Fibroblast of mammary gland (primary cell): ENCODE measurements at places on chromosomes 1 and 21.
A peak's percentile ranks its signal among the peaks of the same experiment; 100 is the strongest.

DNA sequence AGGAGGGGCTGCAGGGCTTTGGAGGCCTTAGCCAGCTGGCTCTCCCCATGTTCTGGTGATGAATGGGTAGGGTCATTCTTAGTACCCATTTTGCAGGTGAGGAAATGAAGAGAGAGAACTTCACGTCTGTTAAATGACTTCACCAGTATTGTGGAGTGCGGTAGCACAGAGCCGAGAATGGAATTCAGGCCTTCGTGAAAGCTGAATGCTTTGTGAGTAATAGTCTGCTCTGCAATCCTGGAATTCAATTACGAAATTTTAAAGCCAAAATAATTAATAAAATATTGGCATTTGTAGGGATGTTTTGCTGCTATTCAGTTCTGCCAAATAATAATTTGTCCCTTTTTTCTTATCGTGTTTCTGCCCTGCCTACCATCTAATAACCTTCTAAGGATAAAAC is 197.7 kb downstream of the GREM2 start:
- DNase-seq = peak; percentile 85

DNA sequence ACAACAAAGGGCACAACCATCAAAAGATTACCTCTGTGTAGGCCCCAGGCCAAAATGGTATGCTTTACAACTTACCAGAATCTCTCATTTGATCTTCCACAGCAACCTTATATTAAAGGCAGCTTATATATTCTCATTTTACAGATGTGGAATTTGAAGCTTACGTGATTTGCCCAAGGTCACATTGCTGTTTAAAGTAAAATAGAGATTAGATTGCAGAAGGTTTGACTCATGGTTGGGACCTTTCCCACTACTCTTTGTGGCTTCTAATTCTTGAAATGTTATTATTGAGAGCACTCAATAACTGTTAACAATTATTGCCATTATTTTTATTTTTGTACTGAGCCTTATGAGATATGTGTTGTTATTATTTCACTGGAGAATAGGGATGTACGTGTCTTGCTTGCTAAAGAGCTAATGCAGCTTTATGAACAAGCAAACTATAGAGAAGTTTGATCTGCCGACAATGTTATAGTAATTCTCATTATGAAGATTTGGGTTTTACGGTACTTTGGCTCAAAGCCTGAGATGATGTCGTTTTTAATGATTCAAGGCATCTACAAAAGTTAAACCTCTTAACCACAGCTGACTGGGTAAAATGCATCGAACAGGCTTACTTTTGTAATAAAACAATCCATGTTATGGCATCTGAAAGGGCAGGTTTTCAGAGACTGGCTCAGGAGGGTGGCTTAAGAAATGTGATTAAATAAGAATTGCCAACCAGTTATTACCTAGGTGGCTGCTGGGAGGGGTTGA is 43.3 kb upstream of the TSNAX start:
- DNase-seq = peak; percentile 22

GRCh38 chr21:45261093-45261492 is 26.6 kb downstream of the POFUT2 start:
- no peak for DNase-seq

- DNase-seq = peak; percentile 74
These were observed 52.2 kb downstream of the NENF start for GRCh38 chr1:212484701-212485570.

GRCh38 chr1:110153407-110153950 is 3.2 kb downstream of the SLC6A17 start:
- DNase-seq = no peak

DNA sequence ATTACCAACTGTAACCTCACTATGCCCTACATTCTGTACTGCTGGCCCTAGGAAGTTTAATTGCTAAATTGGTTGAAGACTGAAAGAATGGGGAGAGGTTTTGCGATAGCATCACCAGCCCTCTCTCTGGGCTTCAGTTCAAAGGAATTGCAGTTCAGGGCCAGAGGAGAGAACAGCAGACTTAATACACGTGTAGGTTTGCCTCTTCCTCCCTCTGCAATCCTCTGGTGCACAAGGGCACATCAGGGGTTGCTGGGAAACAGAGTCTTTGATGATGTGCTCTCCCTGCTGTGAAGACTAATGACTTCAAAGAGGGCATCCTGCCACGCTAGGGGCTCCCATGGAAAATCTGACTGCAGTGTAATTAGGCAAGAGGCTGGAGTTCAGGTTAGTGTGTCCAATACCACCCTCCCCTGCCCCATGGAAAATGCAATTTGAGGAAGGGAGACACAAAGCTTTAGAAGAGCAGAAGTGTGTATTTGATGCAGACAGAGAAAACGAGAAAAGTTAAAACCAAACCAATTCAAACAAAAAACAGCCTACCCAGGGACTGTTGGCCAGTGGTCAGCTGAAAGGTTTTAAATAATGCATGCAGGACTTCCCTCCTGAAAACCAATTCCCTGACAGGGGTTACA is 167.9 kb downstream of the ASTN1 start:
- DNase-seq = peak; percentile 17

DNA sequence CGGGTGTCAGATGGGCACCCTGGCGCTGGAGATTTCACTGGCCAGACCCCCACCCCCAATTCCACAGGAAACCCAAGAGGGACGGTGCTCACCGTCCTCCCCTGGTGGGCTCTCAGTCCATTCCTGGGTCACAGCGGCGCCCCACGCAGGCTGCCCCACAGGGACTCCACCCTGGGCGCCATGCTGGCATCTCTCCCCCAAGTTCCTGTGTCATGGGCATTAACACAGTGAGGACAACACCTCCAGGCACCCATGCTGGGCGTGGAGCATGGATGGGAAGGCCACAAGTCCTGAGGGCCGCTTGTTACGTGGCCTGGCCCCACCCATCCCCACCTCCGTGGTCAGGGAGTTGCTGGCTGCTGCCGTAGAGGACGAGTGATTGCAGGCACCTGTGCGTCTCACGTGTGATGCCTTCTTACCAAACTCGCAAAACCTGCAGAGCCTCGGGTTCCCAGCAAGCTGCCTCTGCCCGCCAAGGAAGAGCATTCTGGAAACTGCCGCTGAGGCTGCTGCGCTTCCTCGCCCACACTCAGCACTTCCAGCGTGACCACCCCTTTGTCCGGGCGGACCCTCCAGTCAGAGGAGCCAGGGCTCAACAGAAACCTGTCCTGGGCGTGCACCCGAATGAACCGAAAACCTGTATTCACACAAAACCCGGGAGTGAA is 60.3 kb downstream of the SLX9 start:
- no peak for DNase-seq

GRCh38 chr1:173529106-173529505 is 52.0 kb downstream of the PRDX6 start:
- DNase-seq = no peak

DNA sequence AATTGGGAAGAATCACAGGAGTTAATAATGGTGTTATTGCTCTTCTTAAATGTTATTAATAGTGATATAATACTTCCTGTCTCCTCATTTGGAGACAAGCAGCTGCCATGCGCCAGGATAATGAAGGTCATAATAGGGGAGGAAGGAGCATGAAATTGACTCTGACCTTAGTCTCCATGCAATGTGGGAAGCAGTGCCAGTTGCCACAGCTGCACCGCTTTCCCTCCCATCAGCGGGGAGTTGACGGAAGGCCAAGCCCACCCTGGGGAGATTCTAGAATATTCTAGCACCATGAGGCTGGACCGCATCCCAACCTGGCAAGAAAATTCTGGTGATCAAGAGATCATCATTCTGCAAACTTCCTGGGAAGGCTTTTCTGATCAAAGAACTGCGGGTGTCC is 11.0 kb upstream of the OLIG1 start:
- no peak for DNase-seq

GRCh38 chr1:30061292-30062220 is 661.8 kb downstream of the MATN1 start:
- DNase-seq = no peak

- DNase-seq = peak; percentile 18
These were observed 17.2 kb downstream of the JAK1 start for GRCh38 chr1:64948905-64949833.

DNA sequence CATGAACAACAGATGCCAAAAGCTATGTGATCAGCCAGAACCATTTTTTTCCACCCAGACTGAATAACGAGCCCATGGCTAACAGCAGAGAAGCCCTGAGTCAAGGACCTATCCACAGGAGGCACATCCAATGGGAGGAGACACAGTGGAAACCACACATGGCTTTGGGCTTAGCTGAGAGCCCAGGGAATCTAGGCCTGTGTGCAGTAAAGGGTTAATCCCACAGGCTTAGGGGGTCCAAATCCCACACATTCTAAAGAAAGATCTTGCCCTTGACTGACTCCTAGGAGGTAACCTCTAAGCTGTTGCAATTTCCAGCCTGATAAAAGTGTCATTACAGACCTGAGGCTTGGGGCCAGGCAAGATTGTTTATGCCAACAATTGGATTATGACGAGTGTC is 194.5 kb downstream of the DSCAM start:
- DNase-seq = no peak

GRCh38 chr1:185376288-185376687 is 59.2 kb upstream of the IVNS1ABP start:
- no peak for DNase-seq
